CD4-positive, alpha-beta T cell (primary cell): ENCODE measurements at places on chromosomes 12 and 14. TPM values are rescaled to one million over a fixed set of nuclear protein-coding genes. Genes with fewer than 3 reads are reported as not detected.

DNA sequence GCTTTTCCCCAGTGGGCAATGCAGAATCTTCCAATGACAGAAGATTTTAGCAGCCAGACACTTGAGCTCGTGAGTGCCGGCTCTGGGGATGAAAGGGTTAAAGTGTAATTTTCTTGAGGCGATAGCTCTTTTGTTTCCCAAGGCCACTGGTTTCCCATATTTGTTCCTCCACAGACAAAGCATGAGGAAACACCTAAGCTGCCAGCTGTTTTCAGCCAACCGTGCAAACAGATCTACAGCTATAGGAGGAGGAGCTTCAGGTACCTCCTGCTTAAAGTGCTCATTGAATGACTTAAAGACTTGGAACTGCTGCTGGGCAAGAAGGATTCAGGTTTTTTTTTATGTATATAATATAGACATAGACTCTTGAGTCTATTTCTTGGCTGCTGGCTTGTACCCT, 1311.5 kb downstream of the TMEM121 start:
- no peak for DNase-seq

DNA sequence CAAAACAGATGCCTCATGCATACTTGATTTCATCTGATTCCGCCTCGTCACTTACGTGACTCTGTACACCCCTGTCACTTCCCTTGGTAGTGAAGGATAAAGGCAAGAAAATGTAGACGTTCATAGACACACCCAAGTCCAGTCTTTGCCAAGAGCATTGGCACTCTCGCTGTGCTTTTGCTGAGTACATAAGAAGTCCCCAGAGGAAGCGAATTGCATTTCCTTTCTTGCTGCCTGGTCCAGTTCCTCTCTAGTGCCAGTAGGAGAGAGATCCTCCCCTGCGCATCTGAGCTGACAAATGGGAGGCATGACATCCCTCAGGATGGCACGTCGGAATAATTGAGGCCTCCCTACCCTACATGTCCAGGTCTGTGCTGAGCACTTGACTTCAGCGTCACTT, 21.3 kb upstream of the RIN3 start:
- no peak for DNase-seq

P2RX2 gene
- total RNA-seq = not detected

GRCh38 chr12:85007836-85008235, 28.2 kb downstream of the TSPAN19 start:
- no peak for DNase-seq

POTEM gene
- not detected for total RNA-seq

EXOC3L4 gene
- total RNA-seq = not detected

FAM90A1 gene
- 0.30 TPM for total RNA-seq

DNA sequence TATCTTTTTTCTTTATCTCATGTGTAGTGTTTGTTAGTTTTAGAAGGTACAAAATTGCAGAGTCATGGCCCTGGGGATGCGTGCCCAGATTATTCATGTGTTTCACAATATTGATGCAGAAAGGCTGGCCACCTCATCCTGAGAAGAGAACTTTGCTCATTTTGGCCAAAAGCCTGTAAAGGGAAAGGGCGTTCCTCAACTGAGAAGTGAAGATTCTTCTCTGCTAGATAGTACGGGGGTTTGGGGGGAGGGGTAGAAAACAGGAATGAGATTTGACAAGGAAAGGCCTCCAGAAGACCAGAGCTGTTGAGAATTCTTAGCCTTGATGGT, 1.7 kb downstream of the MGST1 start:
- DNase-seq = no peak

- DNase-seq = no peak
These were observed 7.9 kb upstream of the SGPP1 start for GRCh38 chr14:63735720-63736119.

- no peak for DNase-seq
These were observed 78.4 kb upstream of the FUT8 start for GRCh38 chr14:65333943-65334687.

GRCh38 chr14:90839889-90840266, 23.6 kb upstream of the TTC7B start:
- no peak for DNase-seq

GRCh38 chr12:54029529-54030441, 1.5 kb downstream of the HOXC6 start:
- DNase-seq = no peak

REM2 gene
- total RNA-seq = 9.2 TPM

DNA sequence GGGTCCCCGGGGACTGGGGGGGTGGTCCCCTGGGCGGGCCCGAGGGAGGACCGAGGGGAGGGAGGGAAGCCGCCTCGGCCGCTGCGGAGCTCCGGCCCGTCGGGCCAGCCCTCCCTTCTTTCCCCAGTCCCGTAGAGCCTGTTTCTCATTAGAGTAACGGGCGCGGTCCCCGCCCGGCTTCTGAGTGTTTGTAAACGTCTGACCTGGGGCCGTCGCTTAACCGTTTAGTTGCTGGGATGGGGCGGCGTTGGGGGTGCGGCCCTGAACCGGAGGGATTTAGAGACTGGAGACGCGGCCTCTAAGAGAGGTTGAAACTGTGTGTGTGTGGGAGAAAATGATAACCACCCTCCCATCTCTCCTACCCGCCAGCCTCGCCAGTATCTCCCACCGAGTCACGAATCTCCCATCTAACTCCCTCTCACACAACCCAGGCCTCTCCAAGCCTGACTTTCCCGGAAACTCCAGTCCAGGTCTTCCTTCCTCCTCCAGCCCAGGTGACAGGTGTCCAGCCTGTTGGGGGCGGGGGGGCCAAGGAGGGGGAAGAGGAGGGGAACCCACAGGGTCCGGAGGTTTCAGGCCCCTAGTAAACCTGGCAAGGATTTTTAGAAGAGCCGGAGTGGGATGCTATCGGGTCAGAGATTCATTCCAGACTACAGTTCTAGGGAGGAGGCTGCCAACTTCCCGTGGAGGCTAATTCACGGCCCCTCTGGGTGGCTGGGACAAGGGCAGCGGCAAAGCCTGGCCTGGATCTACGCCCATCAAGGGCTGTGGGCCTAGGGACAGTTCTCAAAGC, 1.1 kb upstream of the NFATC4 start:
- DNase-seq = no peak

DNA sequence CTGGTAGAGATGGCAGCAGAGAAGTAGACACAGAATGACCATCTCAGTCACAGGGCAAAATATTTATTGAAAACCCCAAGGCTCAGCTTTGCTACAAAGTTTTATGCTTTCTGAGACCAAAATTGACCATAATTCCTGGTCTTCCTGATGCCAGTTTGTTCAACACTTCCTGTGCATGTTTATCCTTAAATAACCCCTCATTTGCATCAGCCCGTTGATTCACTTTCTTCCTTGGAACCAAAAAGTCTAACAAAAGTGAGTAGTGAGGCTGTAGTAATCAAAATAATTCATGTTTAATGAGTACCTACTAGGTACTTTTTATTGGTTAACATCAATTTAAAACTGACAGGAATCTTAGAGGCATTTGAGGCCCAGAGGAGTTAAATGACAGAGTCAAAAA, 51.7 kb downstream of the TRHDE start:
- no peak for DNase-seq

DNA sequence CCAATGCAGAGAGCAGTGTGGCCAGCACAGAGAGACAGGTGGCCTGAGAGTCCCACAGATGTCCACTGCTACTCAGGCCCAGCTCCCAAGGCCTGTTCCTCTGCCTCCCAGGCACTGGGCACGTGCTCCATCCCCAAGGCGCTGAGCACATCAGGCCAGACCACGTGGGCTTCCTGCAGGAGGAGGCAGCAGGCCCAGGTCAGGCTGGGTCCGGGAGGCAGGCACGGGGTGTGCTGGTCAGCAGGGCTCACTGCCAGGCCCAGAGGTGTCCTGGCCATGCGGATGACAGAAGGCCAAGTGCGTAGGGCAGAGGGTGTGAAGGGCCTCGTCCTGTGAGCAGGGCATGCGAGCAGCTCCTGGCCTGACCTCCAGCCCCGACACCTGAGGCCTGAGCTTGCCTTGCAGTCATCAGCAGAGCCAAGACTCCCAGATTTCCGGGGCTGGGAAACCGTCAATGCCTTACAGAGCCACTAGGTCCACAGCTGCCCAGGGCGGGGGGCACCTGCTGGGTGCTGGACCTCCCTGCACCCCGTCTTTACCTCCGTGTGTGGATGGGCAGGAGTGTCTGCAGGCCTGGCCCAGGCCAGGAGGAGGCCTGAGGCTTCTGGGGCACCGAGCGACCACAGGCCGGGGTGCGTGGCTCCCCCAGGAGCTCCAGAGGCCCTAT, 14.9 kb downstream of the TRMT61A start:
- DNase-seq = no peak

GRCh38 chr12:112892856-112893255, 13.9 kb upstream of the OAS1 start:
- DNase-seq = no peak

DNA sequence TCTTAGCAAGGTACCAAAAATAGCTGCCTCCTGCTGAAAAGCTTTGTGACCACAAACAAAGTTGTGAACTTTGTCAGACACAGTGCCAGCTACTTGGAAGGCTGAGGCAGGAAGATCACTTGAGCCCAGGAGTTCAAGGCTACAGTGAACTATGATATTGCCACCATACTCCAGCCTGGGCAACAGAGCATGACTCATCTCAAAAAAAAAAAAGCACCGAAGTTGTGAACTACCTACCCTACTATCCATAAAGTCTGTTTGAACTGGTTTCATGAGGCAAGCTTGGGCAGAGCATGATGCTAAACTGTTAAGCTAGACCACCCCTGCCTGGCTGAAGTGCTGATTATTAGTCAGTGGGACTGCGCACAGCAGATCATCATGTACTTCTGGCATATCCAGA, 75.5 kb downstream of the RAD52 start:
- no peak for DNase-seq

- no peak for DNase-seq
These were observed 2.4 kb downstream of the AGAP2 start for GRCh38 chr12:57735952-57736740.

DNA sequence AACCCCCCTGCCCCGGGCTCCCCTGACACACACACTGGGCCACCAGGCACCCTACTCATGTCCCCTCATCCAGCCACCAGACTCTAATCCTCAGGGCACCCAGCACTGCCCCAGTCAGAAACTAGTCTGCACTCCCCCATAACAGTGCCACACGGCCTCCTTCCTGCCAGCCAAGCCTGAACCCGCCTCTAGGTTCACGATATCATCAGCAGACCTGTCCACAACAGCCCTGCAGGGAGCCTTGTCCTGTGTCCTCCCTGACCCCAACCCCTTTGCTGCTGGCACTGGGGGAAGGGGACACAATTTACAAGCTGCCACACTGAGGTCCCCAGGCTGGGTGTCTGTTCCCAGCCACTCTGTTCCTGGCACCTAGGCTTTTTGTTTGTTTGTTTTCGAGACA, 33.6 kb downstream of the LTBP2 start:
- DNase-seq = no peak

- DNase-seq = no peak
These were observed 50.7 kb downstream of the A2M start for GRCh38 chr12:9064815-9065606.

TMPRSS12 gene
- not detected for total RNA-seq

OR10AD1 gene
- total RNA-seq = not detected

GRCh38 chr12:113138826-113139225, 3.3 kb upstream of the RASAL1 start:
- DNase-seq = no peak

DNA sequence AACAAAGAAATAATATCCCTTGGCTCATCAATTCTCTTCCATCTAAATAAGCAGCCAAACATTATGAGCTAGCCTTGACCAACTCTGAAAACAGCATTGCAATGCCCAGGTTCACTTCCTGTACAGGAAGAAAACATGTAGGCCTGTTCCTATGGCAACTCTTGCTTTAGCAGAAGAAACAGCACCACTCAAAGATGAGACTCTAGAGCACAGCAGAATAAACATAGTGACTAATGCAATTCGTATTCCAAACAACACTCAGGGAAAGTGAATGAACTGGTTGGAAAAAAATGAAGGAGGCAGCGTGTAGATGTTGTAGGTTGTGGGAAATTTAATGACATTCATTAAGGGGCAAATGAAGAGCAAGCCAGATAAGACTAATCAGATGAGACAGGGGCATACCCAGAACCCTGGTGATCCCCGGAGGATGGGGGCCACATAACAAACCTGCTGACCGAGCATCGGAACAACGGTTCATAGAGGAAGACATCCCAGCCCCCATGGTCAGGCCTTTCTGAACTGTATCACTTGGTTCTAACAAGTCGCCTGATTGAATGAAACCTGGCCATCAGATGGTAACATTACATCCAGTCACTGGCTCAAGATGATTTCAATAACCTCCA, 9.0 kb downstream of the ARHGDIB start:
- no peak for DNase-seq

- no peak for DNase-seq
These were observed 58.0 kb downstream of the NUAK1 start for GRCh38 chr12:106080791-106081170.

DNA sequence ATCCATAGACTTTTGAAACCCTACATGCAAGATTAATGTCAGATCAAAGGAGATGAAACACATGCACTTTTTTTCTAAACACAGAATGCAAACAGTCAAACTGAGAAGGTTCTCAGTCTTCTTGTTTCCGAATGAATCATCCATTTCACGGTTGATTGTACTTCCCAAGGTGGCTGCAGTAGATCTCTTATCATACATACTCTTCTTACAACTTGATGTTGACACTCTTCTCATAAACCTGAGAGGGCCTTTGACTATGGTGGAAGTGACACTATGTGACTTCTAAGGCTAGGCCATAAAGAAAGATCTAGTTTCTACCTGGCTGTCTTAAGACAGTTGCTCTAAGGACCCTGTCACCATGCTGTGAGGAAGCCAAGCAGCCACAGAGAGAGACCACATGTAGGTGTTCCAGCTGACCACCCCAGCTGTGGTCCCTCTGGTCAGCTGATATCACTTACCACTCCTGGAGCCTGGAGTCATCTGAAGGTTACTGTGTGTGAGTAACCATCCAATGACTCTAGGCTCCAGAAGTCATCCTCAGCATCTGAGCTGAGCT, 67.2 kb upstream of the HMGA2 start:
- DNase-seq = no peak

DNA sequence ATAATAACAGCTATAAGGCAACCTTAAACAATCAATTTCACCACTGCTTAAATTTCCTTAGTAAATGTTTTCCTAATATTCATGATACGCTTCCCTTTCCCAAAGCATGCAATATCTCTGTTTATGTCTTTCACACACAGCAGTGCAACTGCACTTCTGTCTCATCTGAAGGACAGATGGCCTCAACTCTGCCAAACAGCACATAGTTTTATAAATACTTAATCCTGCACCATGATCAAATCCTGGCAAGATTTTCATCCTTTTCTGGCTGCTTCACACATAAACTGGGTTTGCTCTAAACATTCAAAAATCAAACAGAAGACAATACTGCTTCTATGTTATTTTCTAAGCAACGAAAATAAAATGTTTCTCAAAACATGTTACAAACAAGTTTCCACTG, 266.3 kb downstream of the ITPR2 start:
- no peak for DNase-seq

DNA sequence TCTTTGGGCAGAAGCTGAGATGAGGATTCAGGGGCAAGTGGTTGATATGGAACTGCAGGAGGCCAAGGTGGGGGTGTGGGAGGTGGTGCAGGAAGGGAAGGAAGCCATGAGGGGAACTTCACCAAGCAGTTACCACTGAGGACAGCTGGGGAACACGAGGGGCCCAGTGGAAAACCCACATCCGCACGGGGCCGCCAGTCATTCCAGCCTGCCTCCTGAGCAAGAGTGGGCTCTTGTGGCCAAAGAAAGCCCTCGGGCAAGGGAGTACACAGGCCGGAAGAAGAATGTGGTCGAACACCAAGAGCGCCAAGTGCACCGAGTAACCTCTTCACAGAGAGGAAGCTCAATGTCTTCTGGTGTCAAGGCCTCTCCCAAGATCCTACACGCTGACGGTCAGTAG, 252.2 kb upstream of the FOXN3 start:
- DNase-seq = no peak
